RPMI8226 (cell line): ENCODE measurements at places on chromosomes 2 and 18.
A peak's percentile ranks its signal among the peaks of the same experiment; 100 is the strongest.

- no peak for DNase-seq
Observed at GRCh38 chr2:119231975-119232665, 8.5 kb downstream of the STEAP3 start.

DNA sequence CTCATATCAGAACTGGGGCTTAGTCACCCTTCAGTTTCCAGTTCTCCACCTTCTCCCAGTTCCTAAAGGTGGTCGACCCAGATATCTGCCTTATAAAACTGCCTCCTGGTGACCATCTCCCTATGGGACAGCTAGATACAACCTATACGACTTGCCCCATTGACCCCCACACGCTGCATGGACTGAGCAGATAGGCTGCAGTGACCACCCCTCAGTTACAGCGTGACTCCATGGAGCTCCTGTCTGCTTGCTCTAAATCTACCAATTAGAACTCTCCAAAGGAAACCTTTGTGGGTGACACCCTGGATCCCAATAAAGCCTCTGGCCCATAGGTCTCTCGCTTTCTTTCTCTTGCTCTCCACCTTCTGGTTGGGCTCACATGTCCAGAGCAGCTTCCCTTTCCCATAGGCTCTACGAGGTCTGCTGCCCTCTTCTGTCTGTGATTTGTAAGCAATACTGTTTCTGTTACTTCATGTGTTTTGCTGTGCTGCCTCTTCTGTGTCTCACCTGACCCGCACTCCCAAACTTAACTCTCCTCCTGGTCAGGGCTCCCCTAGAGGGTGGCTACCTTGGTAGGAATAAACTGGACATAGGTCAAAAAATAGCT lies 971.3 kb upstream of the FAM98A start:
- DNase-seq = peak; percentile 49

DNA sequence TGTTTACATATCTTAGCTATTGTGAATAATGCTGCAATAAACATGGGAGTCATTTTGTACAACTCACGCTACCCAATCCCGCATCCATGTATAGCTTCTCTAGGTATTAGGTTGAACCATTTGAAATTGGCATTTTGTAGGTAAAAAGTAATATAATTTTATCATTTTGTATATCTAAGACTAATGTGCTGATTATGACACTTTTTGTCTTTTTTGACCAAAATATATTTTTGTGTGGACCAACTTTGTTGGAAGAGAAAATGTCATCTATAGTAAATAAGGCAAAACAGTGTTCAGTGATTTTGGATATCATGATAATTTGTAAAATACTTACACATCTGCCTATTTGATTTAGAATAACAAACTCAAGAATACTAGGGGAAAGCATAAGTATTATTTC lies 150.7 kb downstream of the MAP2 start:
- DNase-seq = no peak

DNA sequence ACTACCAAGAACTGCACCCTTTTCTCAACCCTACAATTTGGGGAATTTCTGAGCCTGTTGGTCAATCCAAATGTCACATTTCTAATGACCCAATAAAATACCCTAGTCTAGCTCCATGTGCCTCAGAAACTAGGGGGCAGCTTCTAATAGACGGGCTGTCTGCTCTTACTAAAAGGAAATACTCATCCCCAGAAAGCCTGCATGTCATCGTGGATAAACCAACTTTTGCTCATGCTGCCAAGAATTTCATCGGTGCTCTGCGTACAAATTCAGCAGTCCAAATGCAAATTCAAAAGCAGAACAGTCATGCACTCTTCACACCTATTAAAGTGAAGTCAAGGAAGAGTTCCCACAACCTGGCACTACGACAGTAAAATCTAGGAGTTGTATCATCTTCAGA lies 377.3 kb downstream of the LNPK start:
- DNase-seq = no peak

GRCh38 chr2:155846259-155846658 lies 486.3 kb downstream of the NR4A2 start:
- DNase-seq = no peak

- peak; percentile 45 for DNase-seq
Observed at GRCh38 chr18:10804126-10804525, 278.3 kb downstream of the NAPG start.
